ENCODE measurements at places on chromosomes 2 and 18.
A peak's percentile ranks its signal among the peaks of the same experiment; 100 is the strongest.

DNA sequence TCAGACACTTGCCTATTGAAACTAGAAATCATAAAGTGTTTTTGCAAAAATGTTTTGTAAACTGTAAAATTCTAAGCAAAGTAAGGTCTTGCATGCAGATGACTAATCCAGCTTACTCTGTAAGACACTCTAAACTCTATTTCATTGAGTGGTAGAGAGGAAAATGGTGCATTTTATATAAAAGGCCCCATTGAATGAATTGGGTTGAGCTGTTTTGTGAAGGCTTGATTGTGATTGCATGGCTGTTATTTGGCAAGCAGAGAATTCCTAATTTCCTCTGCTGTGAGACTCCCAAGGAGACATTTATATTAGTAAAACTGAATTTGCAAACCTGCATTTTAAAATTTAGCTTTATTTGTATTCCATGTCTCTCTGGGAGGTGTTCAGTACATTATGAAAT, 234.5 kb downstream of the PARD3B start:
- H3K4me3 ChIP-seq: no peak overlapping the region
- H3K27ac ChIP-seq: no peak overlapping the region
- DNase-seq: no peak
- H3K27me3 ChIP-seq: no peaks in the 10 kb centered on the region
- H3K4me1 ChIP-seq: peaks cover 4% of the 10 kb centered on the region

- no peaks in the 10 kb centered on the region for H3K27me3 ChIP-seq
- no peak overlapping the region for H3K4me3 ChIP-seq
- H3K4me1 ChIP-seq: no peaks in the 10 kb centered on the region
- no peak overlapping the region for H3K27ac ChIP-seq
These were observed 25.9 kb downstream of the MBD5 start for GRCh38 chr2:148046802-148047201.

DNA sequence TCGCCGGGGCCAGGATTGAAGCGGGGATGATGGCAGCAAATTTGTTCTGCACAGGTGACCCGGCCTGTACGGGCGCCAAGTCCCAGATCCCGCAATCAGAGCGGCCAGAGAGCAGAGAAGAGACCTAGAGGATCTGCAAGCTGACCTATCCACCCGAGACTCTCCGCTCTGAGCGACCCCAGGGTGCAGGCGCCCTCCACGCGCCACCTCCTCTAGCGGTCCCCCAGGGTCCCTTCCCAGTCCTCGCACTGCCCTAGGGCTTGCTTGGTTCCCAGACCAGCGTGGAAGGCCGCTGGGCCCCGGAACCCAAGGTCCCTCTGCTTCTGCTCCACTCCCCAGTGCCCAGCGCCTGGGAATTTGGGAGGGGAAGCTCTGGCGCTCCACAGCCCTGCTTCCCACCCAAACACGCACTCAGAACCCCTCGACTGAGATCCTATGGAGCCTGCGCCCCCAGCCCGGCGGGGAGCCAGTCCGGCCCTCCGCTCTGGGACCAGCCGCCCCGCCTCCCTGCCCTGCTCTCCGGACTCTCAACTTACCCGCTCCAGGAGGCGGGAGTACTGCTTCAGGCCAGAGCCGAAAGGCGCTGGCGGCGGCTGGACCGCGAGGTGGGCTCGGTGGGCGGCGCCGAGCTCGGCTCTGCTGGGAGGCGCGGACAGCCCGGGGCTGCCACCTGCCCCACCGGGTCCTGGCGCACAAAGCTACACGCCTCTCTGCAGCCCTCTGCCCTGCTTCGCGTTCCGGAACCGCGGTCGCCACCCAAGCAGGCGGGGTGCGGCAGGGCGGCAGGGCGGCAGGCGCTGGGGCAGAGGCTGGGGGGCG, 3.0 kb upstream of the SIX3 start:
- H3K4me3 ChIP-seq: peak overlapping the region; percentile 7
- H3K27me3 ChIP-seq: peaks cover 89% of the 10 kb centered on the region
- no peak overlapping the region for H3K27ac ChIP-seq
- no peaks in the 10 kb centered on the region for H3K36me3 ChIP-seq
- peaks cover 2% of the 10 kb centered on the region for H3K4me1 ChIP-seq

DNA sequence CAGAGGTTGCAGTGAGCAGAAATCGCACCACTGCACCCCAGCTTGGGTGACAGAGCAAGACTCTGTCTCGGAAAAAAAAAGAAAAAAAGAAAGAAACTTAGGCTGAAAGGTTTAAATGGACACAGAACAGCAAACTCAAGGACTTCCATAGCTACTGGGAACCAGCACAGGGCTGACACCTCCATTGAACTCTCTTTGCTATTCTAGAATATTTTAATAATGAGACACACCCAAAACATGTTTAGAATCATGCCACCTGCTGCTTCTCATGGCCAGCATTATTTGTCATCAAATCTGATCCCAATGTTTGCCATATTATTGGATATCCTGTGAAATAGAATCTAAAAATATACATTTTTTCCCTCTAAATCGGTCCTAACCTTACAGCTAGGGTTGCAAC, 42.7 kb upstream of the LTBP1 start:
- H3K4me1 ChIP-seq: no peaks in the 10 kb centered on the region
- no peaks in the 10 kb centered on the region for H3K36me3 ChIP-seq
- H3K27me3 ChIP-seq: peaks cover 4% of the 10 kb centered on the region
- no peak for DNase-seq

GRCh38 chr18:26002375-26002910, 88.0 kb downstream of the SS18 start:
- no peak overlapping the region for H3K27ac ChIP-seq
- no peak overlapping the region for H3K4me3 ChIP-seq
- H3K4me1 ChIP-seq: no peaks in the 10 kb centered on the region
- DNase-seq: no peak
- H3K27me3 ChIP-seq: no peaks in the 10 kb centered on the region
- H3K36me3 ChIP-seq: no peaks in the 10 kb centered on the region
